ENCODE measurements at places on chromosomes 1 and 21.

DNA sequence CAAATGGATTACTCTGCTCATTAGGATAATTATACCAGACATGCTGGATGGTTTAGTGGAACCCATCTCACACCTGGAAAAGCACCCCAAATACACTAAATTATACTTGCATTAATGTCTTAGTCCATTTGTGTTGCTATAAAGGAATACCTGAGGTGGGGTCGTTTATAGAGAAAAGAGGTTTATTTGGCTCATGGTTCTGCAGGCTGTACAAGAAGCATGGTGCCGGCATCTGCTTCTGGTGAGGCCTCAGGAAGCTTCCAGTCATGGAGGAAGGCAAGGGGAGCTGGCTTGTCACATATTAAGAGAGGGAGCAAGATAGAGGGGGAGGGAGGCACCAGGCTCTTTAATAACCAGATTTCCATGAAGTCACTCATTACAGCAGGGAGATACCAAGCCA is 95.6 kb downstream of the MT1HL1 start:
- DNase-seq = no peak

DNA sequence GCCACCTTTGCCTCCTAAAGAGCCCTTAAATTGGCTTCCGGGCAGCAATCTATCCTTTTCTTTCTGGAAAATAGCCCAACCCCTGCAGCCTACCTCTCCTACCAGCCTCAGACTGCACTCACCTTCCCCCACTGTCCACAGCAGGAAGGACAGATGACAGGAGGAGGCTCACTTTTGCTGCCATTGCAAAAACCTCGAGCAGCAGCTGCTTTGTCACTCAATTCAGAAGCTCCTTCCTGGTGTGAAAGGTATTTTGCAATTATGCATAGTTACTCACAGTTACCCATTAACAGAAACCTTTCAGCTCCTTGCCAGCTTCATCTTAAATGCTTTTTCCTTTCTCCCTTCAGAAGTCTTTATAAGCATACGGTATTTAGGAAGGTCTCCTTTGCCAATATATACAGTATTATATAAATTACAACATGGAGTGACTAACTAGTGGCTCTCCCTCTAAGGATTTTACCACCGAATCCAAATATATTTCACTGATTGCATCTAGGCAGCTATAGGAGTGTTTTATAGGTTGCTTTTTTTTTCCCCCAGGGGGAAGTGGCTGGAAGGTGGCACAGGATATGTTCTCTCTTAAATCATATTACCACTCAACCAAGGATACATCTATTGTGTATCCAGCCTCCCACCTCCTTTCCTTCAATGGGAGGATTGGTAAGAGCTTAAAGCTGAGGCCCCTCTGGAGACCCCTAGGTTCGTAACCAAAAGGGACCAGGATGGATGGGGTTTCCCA is 142.1 kb upstream of the IPO9 start:
- no peak for DNase-seq

GRCh38 chr1:221166559-221167318 is 287.5 kb downstream of the HLX start:
- DNase-seq = no peak

- DNase-seq = peak; percentile 46
Observed at GRCh38 chr1:29332204-29332603, 95.9 kb downstream of the PTPRU start.

- DNase-seq = peak; percentile 38
Observed at GRCh38 chr1:36154765-36155407, 1.1 kb upstream of the MAP7D1 start.

DNA sequence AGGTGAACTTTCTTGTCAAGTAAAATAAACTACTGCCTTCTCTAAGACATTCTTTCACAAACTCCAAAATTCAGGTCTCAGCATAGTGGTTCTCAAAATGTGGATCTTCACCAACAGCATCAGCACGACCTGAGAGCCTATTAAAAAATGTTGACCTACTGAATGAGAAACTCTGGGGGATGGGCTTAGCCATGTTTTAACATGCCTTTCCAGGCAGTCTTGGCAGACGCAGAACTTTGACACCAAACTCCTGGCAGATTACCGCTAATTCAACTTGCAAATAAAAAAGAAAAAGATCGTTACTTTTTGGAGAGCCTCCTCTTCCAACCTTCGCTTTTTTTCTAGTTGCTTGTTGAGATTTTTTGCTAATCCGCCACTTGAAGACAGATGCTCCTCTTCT is 35.1 kb downstream of the ARHGAP29 start:
- DNase-seq = no peak

GRCh38 chr1:75338616-75339483 is 204.7 kb downstream of the LHX8 start:
- no peak for DNase-seq

GRCh38 chr1:27884006-27884954 is 11.9 kb downstream of the THEMIS2 start:
- DNase-seq = no peak
